ENCODE measurements at places on chromosomes 3 and 15.

GRCh38 chr3:55870594-55870993, 383.5 kb upstream of the WNT5A start:
- DNase-seq = no peak

DNA sequence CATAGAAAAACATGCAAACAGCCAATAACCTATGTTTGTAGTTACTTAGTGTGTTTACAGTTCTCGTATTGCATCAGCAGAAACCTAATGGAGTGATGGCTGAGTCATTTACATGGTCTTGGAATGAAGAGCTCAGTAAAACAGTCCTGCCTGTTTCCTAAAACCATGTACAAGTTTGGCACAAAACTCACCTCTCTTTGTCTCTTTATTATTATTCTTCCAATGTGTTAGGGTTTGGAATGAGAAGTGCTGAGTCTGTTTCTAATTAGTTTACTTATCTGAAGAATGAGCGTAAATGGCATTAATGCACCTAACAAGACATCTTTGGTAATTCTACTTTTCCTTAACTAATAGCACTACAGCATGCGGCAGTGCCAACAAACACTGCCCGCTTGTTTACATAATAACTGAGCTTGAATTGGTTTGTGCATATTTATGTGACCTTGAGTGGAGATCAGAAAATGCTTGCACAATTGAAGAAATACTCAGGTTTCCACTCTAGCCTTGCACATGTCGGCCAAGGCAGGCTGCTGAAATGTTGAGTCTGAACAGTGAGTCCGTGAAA, 385.4 kb upstream of the SEMA6D start:
- DNase-seq = no peak

DNA sequence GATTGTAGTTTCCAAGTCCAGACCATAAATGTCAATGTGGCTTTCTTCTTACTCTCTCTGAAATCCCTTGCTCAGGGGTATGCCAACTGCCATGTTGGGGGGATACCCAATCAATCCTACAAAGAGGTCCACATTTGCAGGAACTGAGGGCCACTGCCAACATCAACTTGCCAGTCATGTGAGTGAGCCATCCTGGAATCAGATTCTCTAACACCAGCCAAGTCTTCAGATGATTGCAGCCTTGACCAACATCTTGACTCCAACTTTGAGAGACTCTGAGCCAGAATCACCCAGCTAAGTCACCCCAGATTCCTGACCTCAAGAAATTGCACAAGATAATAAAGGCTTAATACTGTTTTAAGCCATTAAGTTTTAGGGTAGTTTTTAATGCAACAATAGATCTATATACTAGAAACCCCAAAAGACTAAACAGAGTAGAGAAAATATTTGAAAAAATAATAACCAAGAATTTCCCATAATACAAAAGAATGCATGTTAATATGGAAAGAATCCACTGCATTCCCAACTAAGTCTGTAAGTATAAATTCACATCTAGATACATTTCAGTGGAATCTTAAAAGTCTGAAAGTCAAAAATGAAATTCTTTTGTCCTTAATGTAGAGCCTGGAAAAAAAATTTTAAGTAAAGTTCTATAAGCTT, 22.4 kb downstream of the ISG20 start:
- DNase-seq = no peak

GRCh38 chr3:154548341-154548740, 118.4 kb upstream of the GPR149 start:
- no peak for DNase-seq

- no peak for DNase-seq
Observed at GRCh38 chr15:51085764-51086163, 8.9 kb downstream of the TNFAIP8L3 start.

DNA sequence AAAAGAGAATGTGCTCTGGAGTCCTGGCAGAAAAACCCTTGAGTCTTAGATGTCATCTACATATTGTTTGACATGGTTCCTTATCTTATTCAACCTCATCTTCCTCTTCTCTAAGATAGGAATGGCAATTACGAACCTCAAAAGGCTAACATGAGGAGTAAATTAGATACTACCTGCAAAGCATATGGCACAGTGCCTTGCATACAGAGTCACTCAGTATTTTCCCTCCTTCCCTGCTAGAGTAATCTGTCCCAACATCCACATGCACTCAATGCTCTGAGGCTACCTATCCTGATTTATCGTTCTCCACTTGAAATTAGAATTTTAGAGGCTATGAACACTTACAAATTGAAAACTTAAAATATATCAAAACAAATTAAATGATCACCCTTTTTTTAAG, 386.7 kb downstream of the RSL24D1 start:
- no peak for DNase-seq

- no peak for DNase-seq
Observed at GRCh38 chr3:188139466-188139865, 14.5 kb upstream of the LPP start.

GRCh38 chr15:99210334-99210733, 39.0 kb downstream of the TTC23 start:
- DNase-seq = no peak

GRCh38 chr3:183984749-183985729, 32.6 kb downstream of the ABCC5 start:
- DNase-seq = no peak
